Activated CD8-positive, alpha-beta memory T cell treated with anti-CD3 and anti-CD28 coated beads for 36 hours (primary cell): ENCODE measurements at places on chromosomes 3 and 15. TPM values are rescaled to one million over a fixed set of nuclear protein-coding genes. Genes with fewer than 3 reads are reported as not detected.

EFHB gene
- total RNA-seq, result 0.55 TPM

RNU5B-1 gene
- total RNA-seq, result not detected

CAMK2N2 gene
- total RNA-seq, result 0.69 TPM

COX17 gene
- total RNA-seq, result 97.0 TPM

CEMIP gene
- not detected for total RNA-seq

ITGB5 gene
- 1.3 TPM for total RNA-seq

SEMA3G gene
- 0.08 TPM for total RNA-seq

AGBL1 gene
- total RNA-seq, result not detected

GPR62 gene
- total RNA-seq, result not detected

C3orf20 gene
- total RNA-seq, result 0.08 TPM

C3orf33 gene
- total RNA-seq, result 2.0 TPM

RHOV gene
- 0.27 TPM for total RNA-seq

CAPN3 gene
- 3.2 TPM for total RNA-seq

GP5 gene
- total RNA-seq, result 0.08 TPM

STXBP5L gene
- not detected for total RNA-seq

MESP2 gene
- not detected for total RNA-seq

CCDC32 gene
- 29.4 TPM for total RNA-seq

EXD1 gene
- total RNA-seq, result not detected

PEAK1 gene
- 30.5 TPM for total RNA-seq

FGD5 gene
- not detected for total RNA-seq

MYRIP gene
- not detected for total RNA-seq

CNTN4 gene
- not detected for total RNA-seq

NCK1 gene
- total RNA-seq, result 29.3 TPM

PLA1A gene
- not detected for total RNA-seq

IGSF11 gene
- not detected for total RNA-seq

SYNPR gene
- total RNA-seq, result not detected

PLA2G4D gene
- not detected for total RNA-seq

SOX14 gene
- total RNA-seq, result not detected

NOX5 gene
- not detected for total RNA-seq

SPRED1 gene
- 2.5 TPM for total RNA-seq
